Smooth muscle cell of trachea (primary cell): ENCODE measurements at places on chromosomes 7 and 10. TPM values are rescaled to one million over a fixed set of nuclear protein-coding genes. Genes with fewer than 3 reads are reported as not detected.

GIMAP1 gene
- not detected in 2 replicates for total RNA-seq

TWIST1 gene
- total RNA-seq, result 76.5 and 118 TPM in 2 replicates

TAS2R41 gene
- total RNA-seq, result 0.17 TPM in 1 of 2 replicates, not detected in the other

MCM10 gene
- 0.99 and 6.0 TPM in 2 replicates for total RNA-seq

DYDC2 gene
- total RNA-seq, result not detected in 2 replicates

PNLIPRP2 gene
- total RNA-seq, result not detected in 2 replicates

FAM25C gene
- not detected in 2 replicates for total RNA-seq

TDRD1 gene
- total RNA-seq, result 0.29 and 0.50 TPM in 2 replicates
